Activated CD8-positive, alpha-beta memory T cell treated with anti-CD3 and anti-CD28 coated beads for 24 hours (primary cell): ENCODE measurements at places on chromosomes 1 and 21.

DNA sequence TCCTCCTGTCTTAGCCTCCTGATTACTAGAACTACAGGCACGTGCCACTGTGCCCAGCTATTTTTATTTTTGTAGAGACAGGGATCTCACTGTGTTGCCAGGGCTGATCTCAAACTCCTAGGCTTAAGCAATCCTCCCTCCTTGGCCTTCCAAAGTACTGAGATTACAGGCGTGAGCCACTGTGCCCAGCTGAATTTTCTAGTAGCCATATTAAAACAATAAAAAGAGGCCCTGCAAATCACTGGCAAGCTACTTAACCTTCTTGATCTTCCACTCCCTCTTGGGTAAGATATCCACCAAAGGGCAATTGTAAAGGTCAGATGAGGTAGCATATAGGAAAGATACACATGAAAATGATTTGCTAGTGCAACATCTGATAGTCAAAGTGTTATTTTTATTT is 65.6 kb upstream of the SRSF10 start:
- no peak for DNase-seq

GRCh38 chr1:119715542-119715941 is 3.8 kb downstream of the PHGDH start:
- DNase-seq, result no peak

DNA sequence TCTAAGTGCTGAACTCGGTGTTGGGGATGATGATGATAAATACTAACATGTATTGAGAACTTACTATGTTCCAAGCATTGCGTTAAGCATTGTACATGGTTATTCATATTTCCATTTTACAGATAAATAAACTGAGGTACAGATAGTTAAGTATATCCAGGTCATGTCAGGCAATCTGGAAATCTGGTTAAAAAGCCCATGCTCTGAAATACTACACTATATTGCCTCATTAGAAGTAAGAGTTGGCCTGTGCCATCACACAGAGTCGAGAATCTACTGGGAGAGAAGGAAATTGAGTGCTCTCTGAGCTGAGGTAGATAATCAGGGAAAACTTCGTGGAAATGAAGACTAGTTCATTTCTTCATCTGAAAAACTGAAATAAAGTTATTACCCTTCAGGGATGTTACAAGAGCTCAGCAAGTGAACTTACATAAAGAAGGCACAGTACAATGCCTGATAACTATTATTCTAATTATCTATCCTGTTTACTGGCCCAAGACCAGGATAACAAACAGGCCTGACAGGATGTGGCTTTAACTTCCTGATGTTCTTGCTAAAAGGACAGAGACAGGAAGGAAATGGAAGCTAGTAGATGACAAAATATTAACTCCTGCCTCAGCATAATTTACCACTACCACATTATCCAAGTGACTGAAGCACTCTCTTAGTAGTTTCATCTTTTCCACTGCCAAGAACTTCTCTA is 85.6 kb downstream of the EPS15 start:
- DNase-seq, result no peak

- no peak for DNase-seq
Observed at GRCh38 chr1:211492511-211493132, 660 bp upstream of the RD3 start.

GRCh38 chr1:190747704-190748103 is 270.0 kb upstream of the BRINP3 start:
- DNase-seq, result no peak

DNA sequence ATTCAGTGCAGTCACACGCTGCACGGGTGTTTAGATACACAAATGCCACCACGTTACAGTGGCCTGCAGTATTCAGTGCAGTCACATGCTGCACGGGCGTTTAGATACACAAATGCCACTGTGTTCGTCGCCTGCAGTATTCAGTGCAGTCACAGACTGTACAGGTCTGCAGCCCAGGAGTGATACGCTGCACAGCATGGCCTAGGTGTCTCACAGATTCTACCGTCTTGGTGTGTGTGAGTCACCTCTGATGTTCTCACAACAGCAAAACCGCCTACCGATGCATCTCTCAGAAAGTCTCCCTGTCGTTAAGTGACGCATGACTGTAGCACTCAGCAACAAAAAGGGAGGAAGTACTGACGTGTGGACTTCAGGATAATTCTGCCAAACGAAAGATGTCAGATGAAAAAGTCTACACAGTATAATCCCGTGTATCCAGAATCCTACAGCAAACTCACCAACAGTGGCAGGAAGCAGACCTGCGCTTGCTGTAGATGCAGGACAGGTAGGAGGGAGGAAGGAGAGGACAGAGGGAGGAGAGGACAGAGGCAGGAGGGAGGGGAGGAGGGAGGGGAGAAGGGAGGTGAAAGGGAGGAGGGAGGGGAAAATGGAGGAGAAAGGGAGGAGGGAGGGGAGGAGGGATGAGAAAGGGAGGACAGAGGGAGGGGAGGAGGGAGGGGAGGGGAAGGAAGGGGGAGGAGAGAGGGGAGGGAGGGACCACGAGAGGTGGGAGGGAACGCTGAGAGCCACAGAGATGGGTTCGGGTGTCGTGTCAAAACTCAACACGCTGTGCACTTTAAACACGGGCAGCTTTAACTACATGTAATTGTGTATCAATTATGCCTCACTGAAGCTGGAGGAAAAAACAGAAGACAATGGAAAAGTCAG is 36.3 kb upstream of the PCBP3 start:
- peak; percentile 61 for DNase-seq

DNA sequence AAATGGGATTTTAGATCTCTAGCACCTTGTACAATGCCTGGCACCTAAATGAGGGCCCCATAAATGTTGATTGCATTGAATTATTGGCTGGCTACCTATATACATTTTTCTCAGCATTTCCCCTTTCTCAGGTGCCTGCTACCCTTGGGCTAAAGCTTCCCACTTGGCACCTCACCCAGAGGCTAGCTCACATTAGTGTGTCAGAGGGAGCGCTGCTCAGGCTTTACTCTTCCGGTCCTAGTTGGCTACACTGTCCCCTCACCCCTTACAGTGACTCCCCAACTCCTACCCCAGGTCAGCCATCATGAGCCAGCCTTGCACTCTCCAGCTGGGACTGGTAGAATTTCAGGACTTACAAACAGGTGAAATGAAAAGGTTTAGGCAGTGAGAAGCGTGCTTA is 9.5 kb downstream of the TRAF5 start:
- DNase-seq, result no peak

GRCh38 chr1:202659974-202660373 is 50.3 kb downstream of the SYT2 start:
- DNase-seq, result no peak

DNA sequence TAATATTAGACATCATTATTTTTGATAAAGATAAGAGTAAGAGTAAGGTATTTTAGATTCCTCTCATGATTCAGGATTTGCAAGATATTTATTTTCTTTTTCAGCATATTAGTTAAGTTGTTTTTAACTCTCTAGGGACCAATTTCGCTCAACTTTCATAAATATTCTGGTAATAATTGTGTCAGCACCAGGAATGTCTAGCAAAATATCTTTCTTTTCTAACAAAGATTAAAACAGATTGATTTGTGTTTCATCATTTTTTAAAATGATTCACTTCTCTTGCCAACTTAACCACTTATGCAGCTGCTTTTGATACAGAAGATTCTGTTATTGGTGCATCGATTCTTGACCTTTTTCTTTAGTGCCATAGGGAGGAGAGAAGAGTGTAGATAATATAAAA is 172.8 kb upstream of the PTGFR start:
- DNase-seq, result no peak
